ENCODE measurements at places on chromosomes 4 and X.

GRCh38 chr4:169136796-169137557 lies 126.9 kb upstream of the CBR4 start:
- DNase-seq: no peak

- DNase-seq: no peak
Observed at GRCh38 chr4:108811486-108811885, 48.6 kb upstream of the ETNPPL start.

- DNase-seq: no peak
Observed at GRCh38 chr4:12304905-12305304, 876.2 kb upstream of the HS3ST1 start.

DNA sequence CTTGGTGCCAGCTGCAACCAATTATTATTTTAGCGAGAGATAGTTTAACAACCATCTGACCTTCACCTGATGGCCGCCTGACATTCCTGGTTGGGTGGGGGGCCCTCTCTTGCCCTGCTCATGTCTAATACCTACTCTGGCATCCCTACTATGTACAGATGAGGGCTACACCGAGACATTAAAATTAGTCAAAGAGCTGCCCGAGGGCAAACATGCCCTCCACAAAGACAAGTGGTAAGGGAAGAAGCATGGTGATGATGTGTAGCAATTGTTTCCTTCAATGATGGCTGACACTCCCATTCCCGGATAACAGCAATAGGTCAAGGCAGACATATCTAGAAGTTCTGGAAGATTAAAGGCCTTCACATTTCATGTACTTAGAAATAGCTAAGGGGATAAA lies 49.6 kb downstream of the MAP7D3 start:
- DNase-seq: no peak

DNA sequence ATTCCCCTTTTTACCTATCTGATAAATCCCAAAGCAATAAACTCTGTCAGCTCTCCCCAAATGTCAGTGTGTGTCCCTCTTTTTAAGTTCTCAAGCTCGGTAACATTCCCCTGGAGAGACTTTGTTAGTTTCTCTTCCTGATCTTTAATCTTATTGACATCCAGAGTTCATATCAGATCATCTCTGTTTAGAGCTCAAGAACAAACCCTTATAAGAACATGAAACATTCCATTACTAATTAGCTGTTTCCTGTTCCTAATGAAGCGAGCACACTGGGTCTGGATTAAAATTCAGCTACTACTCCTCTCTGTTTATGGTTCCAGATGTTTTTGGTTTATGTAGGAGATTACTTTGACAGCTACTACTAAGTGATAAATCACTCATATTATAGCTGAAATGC lies 681.5 kb downstream of the DACH2 start:
- DNase-seq: no peak

Data from fibroblast of skin of left quadriceps (primary cell).